HL-60 (cell line): ENCODE measurements at places on chromosomes 3 and 15.

DNA sequence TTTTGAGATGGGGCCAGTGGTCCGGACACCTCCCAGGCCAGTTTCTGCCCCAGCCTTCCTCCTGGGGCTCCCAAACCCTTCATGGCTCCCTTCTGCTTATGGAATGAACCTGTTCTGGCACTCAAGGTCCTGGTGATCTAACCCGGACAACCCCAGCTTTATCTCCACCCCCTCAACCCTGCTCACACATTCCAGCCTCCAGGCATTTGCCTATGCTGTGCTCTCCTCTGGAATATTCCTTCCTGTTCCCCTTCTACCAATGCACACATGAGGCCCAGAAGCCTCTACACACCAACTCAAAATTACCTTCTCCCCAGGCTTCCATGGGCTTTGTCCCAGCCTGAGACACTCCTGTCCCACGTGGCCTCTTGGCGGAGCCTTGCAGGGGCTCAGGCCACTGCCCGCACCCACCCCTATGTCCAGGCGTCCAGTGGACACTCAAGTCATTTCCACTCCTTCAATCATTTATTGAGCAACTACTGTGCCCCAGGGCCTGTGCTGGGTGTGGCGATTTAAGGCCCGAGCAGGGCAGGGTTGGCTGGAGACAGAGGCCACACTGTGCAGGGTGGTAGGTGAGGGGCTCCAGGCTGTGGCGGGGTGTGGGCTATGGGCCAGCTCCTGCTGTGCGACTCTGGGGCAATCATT is 18.8 kb downstream of the PLXND1 start:
- no peak for DNase-seq

DNA sequence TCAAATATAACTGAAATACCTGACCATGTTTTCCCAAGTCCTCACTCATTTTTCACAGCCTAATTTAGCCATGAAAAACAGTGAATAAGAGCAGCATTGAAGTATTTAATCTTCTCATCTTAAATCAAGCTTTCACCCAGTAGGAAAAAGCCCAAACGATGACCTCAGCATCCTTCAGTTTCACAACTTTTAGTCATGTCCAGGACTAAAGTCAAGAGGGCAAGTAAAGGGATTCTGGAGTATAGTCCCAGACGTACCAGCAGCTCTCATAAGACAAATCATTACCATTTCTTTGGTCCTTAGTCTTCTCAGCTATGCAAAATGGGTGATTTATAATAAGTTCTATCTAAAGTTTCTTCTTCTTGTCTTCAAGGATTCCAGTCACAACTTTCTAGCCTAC is 237.3 kb downstream of the IL5RA start:
- DNase-seq: no peak

DNA sequence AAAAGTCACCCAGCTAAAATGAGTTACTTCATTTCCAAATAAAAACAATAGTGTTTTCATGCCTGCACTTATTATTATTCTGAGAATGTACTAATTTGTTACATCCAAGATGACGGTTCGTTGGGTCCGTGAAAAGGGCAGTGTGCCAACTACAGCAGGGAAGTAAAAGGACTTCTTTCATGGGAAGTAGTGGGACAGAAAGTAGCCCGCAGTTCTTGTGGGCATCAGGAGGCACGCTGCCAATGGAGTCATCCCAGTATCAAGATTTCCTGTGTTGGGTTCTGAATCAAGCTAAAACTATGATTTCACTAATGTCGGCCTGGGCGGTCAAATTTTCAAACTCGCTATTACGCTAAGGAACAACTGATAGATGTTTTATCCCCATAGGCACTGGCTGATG is 254.5 kb upstream of the SOX2 start:
- DNase-seq: no peak

DNA sequence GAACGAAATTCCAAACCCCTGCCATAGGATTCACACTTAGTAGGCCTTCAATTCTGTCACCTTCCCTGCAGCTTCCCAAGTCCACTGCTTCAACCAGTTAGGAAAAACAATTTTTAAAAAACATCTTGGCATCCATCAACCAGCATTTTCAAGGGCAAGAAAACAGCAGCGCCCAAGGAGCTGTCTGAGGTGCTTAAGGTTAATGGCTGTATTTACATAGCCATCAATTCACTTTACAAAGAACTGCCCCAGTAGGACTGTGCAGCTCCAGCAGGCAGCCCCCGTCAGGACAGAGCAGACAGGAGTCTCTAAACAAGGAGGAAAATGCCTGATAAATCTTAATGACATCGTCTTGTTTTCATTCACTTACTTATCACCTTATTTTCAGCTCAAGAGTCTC is 13.3 kb downstream of the TAFA4 start:
- DNase-seq: no peak

DNA sequence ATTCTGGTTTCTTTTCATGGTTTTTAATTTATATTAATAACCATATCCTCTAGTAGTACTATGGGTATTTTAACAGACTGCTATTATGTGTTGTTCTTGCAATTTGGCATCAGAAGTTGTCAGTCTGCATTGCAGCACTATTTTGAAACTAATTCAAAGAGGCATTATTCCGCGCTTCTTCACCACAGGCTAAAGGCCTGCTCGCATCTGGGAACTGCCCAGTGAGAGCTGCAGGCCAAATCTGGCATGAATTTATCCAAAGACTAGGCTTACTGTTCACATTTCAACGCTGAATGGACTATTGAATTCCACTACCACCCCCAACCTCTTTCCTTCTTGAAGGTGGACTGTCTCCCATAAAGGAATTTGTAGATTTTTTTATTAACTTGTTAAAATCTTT is 310.4 kb upstream of the NR2F2 start:
- no peak for DNase-seq

DNA sequence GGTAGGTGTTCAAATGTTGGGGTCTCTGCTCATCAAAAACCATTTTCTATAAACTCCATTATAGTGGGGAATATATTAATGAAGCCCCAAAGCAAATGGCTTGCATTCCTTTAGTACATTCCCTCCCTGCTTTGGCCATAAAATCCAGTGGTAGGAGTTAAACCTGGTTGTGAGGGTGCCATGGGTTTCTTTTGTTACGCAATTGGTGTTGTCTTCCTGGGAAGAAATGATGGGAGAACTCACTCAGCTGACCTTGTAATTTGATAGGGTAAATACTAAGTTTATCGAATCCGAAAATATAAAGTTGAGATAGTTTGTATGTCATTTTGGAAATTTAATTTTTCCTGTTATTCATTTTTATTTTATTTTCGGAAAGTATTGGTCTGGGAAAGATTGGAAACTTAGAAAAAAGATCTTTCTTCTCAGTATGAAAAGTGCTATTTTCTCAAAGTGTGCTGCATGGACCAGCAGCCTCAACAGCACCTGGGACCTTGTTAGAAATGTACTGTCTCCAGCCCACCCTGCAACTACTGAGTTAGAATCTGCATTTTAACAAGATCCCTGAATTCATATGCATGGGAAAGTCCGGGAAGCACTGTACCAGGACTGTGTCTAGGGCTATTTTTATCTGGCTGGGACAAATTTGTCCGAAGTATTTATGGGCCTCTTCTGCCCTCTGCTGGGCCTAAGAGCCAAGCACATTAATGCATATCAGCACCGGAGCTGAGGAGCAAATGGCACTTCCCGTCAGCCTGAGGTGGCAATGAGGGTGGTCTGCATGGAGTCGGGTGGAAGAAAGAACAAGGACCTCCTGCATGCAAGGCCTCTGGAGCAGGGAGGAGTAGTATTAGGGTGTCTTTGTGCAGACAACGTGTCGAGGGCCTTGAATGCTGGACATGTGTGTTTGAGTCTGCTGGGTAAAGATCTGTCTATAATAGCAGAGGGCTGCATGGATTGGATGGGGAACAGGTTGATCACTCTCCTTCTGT is 54.7 kb downstream of the FAM81A start:
- peak; percentile 42 for DNase-seq

DNA sequence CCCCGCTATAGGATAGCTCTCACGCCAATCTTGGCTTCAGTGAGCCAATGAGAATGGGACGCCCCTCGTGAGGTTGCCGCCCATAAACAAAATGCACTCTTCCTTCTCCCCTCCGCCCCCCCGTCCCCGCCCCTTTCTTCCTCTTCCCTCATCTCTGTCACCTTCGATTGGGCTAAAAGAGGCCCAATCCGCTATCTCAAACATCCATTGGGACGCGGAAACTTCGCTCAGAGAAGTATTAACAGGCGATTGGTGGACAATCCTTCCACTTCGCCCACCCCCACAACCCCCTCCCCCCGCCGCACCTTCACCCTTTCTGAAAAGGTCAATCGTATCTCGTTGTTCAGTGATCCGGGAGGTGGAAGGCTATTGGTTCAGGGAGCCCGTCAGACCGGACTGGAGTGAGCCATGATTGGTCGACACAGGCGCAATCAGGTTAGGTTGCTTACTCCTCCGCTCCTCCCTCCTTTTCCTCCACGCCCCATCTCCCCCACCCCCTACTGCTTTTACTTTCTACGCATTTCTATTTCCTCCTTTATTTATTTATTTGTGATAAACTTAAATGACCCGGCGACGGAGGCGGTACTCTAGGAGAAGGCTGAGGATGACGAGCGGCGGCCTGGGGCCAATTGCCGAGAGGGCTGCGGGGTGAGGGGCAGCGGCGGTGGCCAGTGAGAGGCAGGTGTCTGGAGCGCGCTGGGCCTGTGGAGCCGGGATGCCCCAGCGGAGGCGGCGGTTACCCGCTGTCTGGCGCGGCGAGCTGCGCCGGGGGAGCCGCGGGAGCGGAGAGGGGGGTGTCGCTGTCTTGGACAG is 447 bp upstream of the ZBTB20 start:
- peak; percentile 99 for DNase-seq

DNA sequence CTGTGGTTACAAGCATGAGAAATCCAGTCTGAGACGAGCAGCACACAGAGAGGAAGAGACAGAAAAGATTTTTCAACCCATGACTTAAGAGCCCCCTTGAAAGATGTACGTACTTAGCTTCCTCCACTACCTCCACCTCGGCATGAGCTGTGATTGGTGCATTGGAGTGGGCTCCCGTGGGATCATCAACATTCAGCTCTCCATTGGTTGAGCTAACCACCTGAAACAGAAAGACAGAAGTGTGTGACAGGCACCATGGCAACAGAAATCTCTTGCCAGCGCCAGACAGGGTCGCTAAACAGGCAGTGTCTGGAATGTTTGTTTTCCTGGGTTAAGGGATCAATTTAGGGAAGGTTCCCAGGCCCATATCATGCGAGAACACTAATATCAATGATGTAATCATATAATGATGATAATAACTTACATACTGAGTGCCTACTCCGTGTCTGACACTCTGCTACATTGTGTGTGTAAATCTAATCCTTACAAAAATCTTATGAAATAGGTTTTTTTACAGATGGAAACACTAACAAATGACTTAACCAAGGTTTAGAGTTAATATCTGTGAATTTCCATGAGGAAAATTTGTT is 17.5 kb upstream of the PPIB start:
- no peak for DNase-seq

DNA sequence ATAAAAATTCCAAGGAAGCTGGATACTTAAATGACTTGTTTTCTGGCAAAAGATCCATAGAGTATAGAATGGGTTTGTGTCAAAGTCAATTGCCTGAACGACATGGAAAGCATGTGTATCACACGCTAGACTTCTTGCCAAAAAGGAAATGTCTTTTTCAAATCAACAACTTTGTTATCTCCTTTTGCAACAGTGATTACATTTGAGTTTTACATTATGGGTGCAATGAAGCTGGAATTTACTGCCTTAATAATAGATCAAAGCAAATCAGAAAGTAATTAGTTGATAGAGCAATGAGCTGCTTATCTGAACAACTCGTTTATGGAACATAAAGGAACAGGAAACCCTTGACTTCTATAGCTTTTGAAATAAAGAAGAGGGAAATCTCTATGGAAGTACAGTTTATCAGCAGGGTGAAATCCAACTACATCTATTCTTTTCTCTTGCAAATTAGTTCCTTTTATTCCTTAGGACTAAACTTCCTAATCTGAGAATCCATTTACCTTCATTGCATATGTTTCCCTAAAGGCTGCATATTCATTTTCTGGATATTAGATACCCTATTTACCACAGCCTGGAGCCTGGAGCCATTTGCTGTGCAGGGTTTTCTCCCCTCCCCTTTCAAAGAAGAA is 415.1 kb upstream of the NECTIN3 start:
- DNase-seq: no peak

- no peak for DNase-seq
These were observed 25.2 kb downstream of the CPEB1 start for GRCh38 chr15:82621970-82622369.

- DNase-seq: no peak
These were observed 82.0 kb downstream of the MYLK start for GRCh38 chr3:123802007-123802625.

- peak; percentile 48 for DNase-seq
These were observed 141.5 kb downstream of the GADL1 start for GRCh38 chr3:30752970-30753369.

DNA sequence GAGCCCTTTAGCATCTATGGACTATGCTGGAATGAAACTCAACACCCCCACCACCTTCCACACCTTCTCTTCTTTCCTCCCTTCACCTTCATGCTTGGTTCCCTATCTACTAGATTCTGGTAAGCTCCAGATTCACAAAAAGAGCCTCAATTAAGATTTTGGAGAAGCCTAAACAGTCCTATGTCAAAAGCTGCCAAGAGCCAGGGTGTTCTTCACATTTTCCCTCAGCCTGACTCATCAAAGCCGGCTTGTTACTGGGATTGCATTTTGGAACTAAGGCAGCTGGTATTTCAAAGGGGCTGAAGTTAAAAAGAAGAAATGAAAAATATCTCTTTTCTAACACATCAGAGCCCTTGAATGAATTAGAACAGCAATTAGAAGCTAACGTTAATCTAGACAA is 247.7 kb downstream of the MYRIP start:
- DNase-seq: no peak

DNA sequence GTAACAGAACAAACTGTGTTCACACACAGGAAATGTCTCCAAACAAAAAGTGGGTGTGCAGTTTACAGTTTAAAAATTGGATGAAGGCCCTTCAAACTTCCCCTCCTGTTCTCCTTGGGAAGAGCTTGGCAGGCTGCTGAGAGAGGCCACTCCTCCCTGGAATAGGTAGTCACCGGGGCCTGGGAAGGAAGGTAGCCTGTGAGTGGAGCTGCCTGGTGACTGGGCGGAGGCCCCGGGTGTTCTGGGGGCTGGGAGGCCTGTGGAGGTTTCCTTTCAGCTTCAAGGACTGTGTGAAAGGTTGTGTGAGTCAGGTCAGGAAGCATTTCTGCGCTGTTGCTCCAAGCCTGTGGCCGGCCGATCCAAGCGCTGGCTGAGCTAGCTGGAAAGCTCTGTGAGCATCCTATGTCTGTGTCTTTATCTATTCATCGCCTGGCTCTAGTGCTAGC is 14.1 kb downstream of the SLCO3A1 start:
- no peak for DNase-seq
